Uterus (tissue), 4 donors: ENCODE measurements at places on chromosomes 13 and 19. TPM values are rescaled to one million over a fixed set of nuclear protein-coding genes. Genes with fewer than 3 reads are reported as not detected.
A peak's percentile ranks its signal among the peaks of the same experiment; 100 is the strongest.

GRCh38 chr19:55377356-55378131, 918 bp downstream of the TMEM190 start:
- no peaks in the 10 kb centered on the region for H3K27me3 ChIP-seq
- DNase-seq: no peak
- no peak overlapping the region for H3K4me3 ChIP-seq
- no peaks in the 10 kb centered on the region for H3K4me1 ChIP-seq
- no peaks in the 10 kb centered on the region for H3K36me3 ChIP-seq
- H3K27ac ChIP-seq: no peak overlapping the region

- no peak overlapping the region for H3K27ac ChIP-seq
- no peak overlapping the region for H3K4me3 ChIP-seq
- no peak for DNase-seq
- H3K27me3 ChIP-seq: no peaks in the 10 kb centered on the region
These were observed 19.7 kb upstream of the GTF3A start for GRCh38 chr13:27404680-27405079.

GRCh38 chr13:48586591-48587103, 53.8 kb upstream of the RCBTB2 start:
- no peaks in the 10 kb centered on the region for H3K27me3 ChIP-seq
- DNase-seq: peak; percentile 39

- no peaks in the 10 kb centered on the region for H3K36me3 ChIP-seq
- peak overlapping the region; percentile 95 for H3K27ac ChIP-seq
- peak; percentile 72 for DNase-seq
- H3K4me3 ChIP-seq: peak overlapping the region; percentile 58
These were observed 697 bp downstream of the FCGRT start for GRCh38 chr19:49512970-49513745.

- H3K4me1 ChIP-seq: no peaks in the 10 kb centered on the region
- no peak overlapping the region for H3K4me3 ChIP-seq
- DNase-seq: no peak
These were observed 353.1 kb downstream of the EFNB2 start for GRCh38 chr13:106182404-106182803.

DNA sequence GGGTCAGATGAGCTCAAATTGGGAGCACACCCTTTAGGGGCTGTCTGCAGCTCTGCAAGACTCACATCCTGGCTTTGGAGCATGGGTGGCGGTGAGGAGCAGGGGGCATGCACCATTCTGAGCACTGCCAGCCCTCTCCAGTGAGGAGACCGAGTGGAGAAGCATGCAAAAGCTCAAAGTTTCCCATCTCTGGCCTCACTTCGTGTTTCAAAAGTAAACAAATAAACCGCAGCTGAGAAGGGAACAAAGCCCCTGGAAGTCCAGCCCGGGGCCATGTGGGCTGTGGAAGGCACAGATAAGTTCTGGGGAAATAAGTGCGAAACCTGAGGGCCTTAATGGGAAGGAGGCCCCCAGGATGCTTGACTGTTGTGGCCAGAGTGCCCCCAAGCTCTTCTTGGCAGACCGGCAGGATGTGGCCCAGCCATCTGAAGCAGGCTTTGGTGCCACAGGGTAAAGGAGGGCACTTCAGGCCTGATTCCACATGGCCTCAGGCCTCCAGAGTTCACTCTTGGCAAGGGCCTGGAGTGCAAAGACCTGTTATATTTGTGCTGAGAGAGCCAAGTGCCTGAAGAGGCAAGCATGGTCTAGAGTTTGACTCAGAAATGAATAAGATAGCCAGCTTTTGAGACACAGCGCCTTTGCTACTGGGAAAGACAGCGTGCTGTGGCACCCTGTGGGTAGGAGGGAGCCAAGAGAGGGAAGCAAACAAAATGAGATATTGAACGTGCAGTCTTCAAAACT, 1.2 kb downstream of the MEDAG start:
- H3K27ac ChIP-seq: peak overlapping the region; percentile 87
- no peaks in the 10 kb centered on the region for H3K4me1 ChIP-seq
- H3K4me3 ChIP-seq: peak overlapping the region; percentile 43
- H3K27me3 ChIP-seq: no peaks in the 10 kb centered on the region
- H3K36me3 ChIP-seq: no peaks in the 10 kb centered on the region

DNA sequence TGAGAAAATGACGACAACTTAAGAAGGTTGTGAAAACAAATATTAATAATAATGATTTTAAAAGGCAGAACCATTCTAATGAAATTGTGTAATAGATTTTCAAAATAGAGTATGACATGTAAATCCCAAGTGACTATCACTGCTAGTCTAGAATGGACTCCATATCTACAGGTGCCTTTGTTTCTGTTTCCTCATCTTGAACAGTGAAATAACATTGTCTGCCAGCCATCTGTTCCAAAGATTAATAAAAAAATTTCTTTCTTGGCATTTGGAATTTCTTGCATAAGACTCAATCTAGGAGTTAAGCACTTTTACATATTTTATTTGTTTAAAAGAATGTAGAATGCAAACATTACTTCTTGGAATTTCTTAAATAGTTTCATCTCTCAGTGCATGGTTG, 520.1 kb upstream of the ARGLU1 start:
- no peaks in the 10 kb centered on the region for H3K36me3 ChIP-seq
- H3K4me1 ChIP-seq: no peaks in the 10 kb centered on the region
- no peak for DNase-seq
- no peak overlapping the region for H3K27ac ChIP-seq

ANGPTL8 gene
- not detected for total RNA-seq

ZIK1 gene
- 12.8 TPM for total RNA-seq
